ENCODE measurements at places on chromosomes 16 and 17.

DNA sequence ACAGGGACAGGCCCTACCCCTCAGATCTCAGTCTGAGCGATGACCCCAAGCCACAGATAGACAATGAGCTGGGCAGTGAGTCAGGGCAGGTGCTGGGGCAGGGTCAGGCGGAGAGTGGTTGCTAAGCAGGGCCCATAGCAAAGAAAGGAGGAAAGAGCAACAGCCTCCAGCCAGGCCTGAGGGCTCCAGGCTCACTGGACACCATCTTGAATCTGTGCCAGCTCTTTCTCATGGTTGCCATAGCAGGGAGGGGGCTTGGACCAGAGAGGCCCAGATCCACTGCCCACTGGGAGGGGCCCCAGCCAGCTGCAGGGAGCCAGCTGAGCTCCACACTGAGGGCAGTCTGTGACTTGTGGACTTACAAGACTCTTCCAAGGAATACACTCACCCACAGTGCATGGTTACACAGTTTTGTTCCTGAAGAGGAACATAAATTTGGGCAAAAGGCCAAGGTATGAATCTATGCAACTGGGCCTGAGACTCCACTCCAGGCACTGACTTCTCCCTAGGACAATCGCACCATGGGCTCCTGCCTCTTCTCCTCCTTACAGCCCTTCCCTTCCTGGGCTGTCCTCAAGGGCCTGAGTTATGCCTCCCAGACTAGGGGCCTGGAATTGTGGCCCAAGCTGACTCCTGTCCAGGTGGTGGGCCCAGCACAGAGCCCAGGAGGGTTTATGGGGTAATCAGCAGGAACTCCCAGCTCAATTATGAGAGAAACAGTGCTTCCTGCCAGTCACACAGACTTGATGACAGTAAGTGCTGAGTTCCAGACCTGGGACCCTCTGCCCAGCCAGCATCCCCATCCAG lies 59.9 kb downstream of the BEAN1 start:
- DNase-seq: no peak

DNA sequence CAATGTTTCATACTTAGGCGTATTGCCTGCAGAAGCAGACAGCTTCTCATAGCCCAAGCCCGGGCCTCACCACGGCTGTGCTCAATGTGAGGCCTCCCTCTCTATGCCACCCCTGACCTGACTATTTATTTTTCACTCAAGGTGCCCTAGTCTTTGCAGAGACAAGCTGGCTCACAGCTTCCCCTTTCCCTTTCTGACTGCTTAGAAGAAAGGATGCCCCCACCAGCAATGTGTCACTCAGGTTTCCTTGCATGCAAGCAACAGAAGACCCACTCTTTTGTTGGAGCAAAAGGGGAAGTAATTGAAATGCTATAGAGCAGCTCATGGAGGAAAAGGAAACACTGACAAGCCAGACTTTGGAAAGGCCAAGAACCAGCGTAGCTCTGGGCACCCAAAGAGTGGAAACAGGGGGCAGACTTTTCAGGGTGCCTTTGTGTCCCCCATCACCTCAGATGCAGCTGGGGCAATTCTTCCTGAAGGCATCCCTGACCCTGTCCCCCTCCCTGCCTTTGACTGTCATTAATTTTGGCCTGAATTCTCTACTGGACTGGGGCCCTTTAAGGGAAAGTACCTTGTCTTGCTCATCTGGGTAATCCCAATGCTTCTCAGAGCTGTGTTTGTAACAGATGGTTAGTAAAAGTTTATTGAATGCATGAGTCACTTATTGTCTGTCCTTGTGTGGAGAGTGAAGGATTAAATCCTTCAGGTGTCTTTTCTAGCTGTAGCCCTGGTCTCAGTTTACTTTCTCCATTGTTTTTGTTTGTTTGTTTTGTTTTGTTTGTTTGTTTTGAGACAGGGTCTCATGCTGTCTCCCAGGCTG lies 17.8 kb downstream of the RGS9 start:
- DNase-seq: no peak

DNA sequence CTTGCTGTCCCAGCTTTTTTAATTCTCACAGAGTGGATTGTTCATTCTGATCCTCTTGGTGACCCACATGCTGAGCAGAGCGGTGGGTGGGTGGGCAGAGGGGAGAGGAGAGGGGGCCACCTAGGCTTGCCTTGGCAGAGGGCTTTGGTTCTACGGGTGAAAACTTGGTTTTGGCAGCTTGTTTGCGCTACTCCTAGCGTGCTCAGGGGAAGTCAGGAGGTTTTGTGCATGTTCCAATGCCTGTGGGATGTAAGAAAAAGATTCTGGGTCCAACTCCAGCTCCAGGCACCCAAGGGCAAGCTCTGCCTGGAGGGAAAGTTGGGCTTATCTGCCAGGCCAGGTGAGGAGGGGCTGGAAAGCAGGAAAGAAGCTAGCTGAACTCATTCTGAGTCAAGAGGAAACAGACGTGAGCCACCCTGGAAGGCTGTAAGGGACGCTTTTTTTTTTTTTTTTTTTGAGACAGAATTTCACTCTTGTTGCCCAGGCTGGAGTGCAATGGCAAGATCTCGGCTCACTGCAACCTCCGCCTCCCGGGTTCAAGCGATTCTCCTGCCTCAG lies 169.1 kb downstream of the WSCD1 start:
- DNase-seq: no peak

GRCh38 chr17:37375706-37376105 lies at the start of gene C17orf78:
Gene C17orf78 (plus strand): TSS chr17:37375985. CDS start chr17:37376093, 108 bp downstream.
- DNase-seq: no peak

GRCh38 chr16:1900452-1900774 lies 17.8 kb downstream of the HS3ST6 start:
- no peak for DNase-seq

- DNase-seq: no peak
Observed at GRCh38 chr17:58525239-58525638, 10.8 kb upstream of the MTMR4 start.
